ENCODE measurements at places on chromosomes 7 and 10.

DNA sequence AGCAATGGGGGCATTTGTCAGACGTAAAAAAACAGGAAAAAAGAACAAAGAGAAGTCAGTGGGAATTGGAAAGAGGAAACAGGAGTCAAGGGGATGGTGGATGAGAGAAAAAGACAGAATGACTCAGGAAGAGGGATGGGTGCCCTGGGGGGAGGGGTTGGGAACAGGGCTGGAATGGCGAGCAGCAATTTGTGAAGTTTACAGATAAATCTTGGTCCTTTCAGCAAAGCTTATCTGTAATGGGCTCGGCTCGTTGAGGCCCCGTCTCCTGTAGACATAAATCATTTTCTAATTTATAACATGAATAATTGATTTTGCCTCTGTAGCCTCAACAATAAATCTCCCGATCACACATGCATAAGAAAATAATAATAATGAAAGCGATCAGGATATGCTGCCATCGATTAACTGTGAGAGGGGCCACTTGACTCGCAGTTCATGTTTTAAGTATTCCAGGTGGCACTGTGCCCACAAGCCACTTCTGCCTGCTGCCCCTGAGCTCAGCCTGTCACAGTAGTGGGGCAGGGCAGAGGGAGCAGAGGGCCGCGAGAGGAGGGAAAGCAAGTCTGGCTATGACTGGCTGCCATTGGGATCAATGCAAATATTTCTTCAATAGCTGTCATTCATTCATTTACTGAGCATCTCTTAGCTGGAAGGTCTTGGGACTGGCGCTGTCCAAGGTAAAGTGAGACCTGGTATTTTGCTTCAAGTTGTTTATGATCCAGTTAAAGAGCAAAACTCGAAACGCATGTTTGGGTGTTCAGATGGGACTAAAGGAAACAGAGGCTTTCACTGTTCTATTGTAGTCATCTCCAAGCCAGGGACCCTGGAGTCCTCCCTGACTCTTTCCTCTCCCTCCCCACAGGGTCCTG lies 47.4 kb upstream of the R3HCC1L start:
- no peak for DNase-seq

- no peak for DNase-seq
Observed at GRCh38 chr7:102205915-102206314, 80.8 kb upstream of the SH2B2 start.

GRCh38 chr7:67786021-67786420 lies 789.4 kb downstream of the TYW1 start:
- no peak for DNase-seq

GRCh38 chr10:116715839-116716377 lies 26.5 kb downstream of the HSPA12A start:
- no peak for DNase-seq

GRCh38 chr10:79159785-79160184 lies 91.0 kb downstream of the ZMIZ1 start:
- no peak for DNase-seq

GRCh38 chr7:36881233-36881874 lies 157.1 kb upstream of the AOAH start:
- no peak for DNase-seq

GRCh38 chr10:97914837-97915211 lies 65.2 kb downstream of the GOLGA7B start:
- DNase-seq: peak; percentile 63

- no peak for DNase-seq
Observed at GRCh38 chr7:69676247-69676646, 78.0 kb downstream of the AUTS2 start.

GRCh38 chr10:78214955-78215354 lies 181.3 kb downstream of the RPS24 start:
- no peak for DNase-seq

- DNase-seq: no peak
Observed at GRCh38 chr10:33749067-33749735, 414.7 kb upstream of the NRP1 start.

DNA sequence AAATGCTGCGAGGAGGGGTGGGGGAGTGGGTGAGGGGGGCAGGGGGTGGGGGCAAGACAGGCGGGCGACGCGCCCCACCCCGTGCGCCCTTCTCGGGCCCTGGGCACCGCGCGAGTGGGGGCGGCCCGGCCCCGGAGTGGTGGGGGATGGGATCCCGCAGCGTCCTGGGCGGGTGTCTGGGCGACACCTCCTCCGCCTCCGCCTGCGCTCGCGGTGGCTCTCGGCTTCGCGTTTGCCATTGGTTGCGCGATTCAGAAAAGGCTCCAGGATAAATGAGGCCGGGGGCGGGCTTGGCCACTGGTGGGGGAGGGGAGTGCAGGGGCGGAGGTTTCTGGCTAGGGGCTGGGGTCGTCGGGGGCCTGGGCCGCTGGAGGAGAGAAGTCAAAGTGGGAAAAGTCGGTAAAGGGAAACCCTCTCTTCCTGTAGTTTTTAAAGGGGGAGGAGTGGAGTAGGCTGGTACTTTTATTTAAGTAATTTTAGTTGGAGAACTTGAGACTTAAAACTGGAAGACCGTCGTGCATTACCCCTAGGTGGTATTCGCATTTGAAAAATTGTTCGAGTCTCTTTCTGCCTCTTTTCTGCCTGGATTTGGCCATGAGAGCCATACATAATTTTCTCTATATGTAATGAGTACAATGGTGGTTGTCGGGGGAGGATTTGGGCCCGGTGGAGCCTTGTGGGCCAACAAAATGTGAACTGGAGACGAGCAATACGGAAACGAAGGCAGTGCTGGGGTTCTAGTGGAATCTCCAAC lies 992 bp upstream of the IGF2BP3 start:
- DNase-seq: no peak

DNA sequence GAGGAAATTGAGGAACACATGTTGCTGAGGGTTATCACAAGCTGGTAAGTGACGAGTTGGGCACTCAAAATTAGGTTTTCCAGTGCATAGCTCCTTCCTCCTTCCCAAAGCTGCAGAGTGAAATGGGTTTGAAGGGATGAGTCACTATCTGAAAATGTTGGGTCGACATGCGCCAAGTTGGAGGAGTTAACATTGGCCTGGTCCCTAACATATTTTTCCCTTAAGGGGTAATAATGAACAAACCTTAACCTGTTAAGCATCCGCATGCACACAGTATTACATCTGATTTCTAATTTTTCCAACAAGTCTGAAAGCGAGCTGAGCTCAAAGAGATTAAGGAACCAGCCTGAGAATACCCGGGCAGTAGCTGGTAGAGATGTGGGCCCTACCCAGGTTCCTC lies 20.7 kb upstream of the TECTB start:
- no peak for DNase-seq

DNA sequence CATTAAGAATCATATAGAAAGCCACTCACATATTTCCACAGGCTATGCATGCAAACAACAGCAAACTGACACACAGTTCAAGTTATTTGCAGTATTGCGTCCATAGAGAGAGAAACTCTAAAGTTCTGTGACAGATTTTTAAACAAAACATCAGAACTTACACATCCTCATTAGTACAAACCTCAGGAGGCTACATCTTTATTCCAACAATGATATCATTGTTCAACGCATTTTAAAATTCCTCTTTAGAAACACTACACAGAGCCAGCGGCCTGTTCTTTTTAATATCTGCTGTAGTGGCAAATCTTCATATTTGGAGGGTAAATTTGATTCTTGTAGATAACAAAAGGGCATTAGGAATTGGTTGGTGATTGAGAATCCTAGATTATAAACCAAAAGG lies 55.9 kb upstream of the NFE2L3 start:
- no peak for DNase-seq

DNA sequence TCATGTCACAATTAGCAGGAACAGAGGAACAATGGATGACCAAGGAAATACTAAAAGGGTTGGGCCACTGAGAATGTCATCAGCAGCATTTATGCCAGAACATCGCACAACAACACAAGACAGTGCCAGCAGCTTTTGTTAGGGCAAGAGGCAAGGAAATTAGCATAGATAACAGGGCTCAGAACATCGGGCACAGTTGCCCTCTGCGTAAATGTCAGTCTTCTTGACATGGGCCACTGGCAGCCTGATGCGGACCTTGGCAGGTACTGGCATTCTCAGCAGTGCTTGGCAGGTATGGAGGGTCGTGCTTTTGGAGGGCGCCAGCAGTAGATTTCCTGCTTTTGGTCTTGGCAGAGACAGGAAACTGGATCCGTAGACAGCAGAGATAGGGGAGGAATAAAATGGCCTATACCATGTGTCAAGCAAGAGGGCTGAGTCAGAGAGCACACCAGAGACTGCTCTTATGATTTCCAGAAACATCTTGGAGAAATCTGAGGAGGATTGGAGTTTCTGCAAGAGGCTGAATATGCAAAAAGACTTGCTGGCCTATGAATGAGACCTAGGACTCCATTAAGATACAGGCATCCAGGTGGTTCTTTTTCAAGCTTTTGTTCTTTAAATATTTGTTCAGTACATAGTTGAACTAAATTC lies 371.5 kb upstream of the MTPN start:
- no peak for DNase-seq

GRCh38 chr7:27693794-27694193 lies 31.1 kb upstream of the HIBADH start:
- DNase-seq: no peak

- no peak for DNase-seq
Observed at GRCh38 chr7:22860337-22860736, 37.7 kb upstream of the TOMM7 start.

GRCh38 chr7:34371922-34372321 lies 286.1 kb upstream of the NPSR1 start:
- DNase-seq: no peak

DNA sequence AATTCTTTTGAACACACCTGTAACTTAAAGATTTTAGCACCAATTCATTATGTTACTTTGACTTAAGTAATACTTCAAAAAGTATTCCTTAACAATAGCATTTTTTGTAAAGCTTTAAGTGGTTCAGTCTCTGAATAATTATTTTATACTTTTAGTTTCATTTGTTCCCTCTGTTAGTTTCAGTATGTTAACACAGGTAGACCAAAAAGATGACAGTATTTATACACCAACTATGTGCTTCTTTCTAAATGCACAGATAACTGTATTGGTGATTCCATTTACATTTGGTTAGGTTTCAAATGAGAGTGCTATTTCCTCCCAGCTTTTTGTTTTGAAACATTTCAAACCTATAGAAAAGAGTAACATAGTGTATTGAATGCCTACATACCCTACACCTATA lies 14.0 kb downstream of the RALA start:
- DNase-seq: no peak

GRCh38 chr10:124415210-124415609 lies 3.5 kb downstream of the OAT start:
- no peak for DNase-seq
